ENCODE measurements at places on chromosomes 2 and 18.

DNA sequence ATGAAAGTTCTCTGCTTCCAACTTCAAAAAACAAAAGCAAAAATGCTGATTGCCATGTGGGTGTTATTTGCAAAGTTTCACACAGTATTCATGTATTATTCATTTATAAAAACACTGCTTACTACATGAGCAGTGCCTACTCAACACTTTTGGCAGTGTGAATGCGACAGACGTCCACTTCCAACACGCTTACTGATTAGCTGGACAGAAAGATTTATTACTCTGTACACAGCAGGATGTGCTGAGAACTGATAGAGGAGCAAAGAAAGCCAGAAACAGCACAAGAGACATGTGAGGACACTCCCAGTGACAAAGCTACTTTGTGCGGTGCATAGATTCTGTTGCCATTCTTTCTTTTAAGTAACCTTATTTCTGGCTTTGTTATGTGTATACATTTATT lies 258.8 kb downstream of the DLGAP1 start:
- no peak for DNase-seq

DNA sequence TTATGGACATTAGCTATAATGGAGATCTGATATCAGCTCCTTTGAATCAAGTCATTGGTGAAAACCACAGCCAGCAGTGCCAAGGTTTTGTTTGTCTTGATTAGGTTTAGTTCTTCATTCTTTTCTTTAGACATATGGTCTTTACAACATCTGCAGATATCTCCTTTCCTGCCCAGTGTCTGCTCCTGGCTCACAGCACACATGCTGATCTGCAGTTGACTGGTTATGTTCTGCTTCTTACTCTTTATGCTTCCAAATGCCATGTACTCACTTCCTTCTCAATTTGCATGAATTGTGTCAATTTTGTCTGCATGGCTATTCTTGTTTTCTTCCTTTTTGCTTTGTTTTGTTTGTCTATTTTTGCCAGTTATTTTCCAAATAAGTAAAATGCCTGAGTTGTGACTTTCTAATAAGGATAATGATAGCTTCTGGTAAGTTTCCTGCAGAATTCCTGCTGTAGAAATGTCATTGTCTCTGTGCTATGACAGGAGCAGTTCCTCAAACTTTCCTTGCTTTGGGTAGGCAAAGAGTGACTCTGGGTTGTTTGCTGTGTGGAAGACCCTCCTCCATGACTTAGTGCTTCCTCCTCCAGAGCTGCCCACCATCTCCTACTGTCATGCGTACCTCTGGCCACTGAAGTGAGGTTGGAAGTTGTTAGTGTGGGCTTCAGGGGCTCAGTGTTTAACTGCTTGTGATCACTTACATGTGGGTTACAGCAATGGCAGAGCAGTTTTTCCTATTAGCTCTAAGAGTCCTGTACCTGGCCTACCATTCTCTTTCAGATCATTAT lies 8.2 kb downstream of the ARHGAP25 start:
- DNase-seq, result no peak

DNA sequence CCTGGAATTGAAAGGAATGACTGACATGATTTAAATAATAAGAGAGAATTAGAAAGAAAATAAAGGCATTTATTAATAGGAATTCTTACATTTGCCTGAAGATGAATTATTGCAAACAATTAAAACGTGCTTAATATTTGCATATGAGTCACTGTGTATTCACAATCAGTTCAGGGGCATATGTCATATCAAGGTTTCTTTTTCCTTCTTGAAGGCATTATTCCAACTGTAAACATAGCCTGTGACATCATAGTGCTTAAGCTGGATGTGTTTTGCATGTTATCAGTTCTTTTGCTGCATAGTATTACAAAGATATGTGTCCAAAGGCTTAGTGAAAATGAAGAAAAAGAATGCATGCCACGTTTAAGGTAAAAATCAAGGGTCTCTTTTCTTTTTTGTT lies 80.8 kb downstream of the MEIS1 start:
- DNase-seq, result no peak

GRCh38 chr18:48100651-48101165 lies 170.2 kb upstream of the SMAD2 start:
- no peak for DNase-seq

DNA sequence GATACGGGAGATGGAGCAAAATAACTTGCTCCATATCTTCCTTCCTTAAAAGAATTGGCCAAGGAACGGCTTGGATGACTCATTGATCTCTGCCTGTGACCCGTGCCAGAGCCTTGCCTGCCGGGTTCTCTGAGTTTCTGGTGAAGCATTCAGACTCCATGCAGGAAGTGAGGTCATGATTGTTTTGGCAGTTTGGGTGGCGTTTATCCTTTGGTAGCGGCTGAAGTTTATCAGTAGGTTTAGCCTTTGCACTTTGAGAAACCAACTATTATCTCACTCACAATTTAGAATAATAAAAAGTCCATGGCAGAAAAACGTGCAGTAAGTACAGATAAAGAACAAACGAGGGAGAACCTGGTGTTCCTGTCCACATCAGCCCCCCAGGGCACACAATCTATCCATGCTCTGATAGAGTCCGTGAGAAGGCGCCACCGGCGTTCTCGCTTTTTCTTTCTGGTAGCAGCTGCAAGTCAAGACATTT lies 15.0 kb upstream of the CTAGE1 start:
- peak; percentile 37 for DNase-seq

DNA sequence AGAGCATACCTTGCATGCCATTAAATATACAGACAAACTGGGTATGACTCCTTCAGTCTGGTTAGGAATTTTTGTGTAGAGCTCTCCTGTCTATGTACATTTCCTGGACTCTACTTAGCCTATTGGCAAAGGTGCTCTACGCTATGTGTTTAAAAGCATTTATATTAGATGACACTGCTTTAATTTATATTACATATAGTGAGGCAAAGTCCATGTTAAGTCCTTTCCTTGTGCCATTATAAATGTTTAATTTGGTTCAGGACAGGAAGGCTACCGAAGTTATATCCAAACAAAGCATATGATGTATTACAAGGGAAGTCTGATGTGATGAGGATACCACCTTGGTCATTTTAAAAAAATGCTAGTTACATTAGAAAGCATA lies 117.4 kb upstream of the RAB27B start:
- no peak for DNase-seq

GRCh38 chr2:240760121-240760520 lies 59.9 kb downstream of the KIF1A start:
- DNase-seq, result no peak

- DNase-seq, result no peak
These were observed 14.2 kb upstream of the WIPF1 start for GRCh38 chr2:174611854-174612253.

DNA sequence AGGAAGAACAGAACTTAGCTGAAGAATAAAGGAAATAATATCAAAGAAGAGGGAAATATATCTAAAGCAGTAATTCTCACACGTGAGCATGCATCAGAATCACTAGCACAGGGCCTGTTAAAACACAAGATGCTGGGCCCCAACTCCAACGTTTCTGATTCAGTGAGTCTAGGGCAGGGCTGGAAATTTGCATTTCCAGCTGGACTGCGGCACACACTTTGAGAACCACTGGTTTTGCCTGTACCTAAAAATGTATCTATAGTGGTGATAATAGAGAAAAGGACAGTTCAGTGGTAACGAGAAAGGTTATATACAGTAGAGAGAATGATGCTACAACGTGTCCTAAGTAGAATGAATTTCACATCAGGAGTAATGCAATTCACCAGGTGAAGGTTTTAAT lies 11.2 kb downstream of the REV1 start:
- no peak for DNase-seq

DNA sequence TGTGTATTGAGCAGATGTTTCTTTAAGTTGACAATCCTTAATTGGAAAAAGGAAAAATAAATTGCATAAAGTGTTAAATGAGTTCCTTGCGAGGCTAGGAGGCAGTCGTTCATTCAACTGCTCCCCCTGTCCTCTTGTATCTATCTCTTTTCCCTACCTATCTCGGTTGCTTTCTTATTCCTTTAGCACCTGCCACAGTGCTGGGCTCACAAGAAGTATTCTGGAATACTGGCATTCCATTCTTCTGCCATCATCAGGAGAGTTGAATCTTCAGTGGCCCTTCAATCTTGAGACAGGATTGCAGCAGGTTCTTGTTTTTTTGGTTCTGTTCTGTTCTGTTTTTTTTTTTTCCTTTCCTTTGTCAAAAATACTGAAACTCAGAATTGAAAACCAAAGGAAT lies 143.1 kb upstream of the AQP4 start:
- no peak for DNase-seq

DNA sequence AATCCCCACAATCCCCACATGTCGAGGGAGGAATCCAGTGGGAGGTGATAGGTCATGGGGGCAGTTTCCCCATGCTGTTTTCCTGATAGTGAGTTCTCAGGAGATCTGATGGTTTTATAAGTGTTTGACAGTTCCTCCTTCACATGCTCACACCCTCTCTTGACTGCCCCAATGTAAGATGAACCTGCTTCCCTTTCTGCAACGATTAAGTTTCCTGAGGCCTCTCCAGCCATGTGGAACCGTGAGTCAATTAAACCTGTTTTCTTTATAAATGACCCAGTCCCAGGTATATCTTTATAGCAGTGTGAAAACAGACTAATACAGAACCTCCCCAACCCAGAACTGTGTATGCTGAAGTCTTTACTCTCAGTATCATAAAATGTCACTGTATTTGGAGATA lies 289.5 kb upstream of the MMADHC start:
- DNase-seq, result no peak

DNA sequence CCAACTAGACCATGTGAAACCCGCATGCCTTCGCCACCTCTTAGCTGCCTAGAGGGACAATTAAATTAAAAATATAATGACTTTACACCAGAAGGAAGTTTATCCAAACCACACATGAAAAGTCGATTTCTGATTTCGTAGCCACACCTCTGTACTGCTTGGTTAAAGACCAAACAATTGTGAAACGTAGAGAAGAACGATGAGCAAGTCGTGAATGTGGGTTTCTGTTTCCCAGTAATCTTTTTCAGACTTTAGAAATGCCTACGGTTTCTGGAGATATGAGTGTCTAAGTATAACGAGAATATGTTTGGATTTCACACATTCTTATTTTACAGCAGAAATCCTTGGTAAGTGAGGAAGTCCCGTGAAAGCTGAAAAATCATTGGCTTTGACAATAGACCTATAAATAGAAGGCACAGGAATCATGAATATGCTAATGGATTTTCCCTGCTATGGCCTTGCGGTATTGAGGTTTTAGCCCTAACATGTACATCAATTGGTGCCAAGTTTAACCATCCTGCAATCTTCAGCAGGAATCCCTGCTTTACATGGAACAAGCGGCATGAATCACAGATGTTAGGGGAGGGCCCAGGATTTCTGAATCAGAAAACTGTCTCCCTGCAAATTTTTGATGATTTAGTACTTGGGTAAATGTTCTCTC lies 105.6 kb downstream of the TTC32 start:
- DNase-seq, result no peak

DNA sequence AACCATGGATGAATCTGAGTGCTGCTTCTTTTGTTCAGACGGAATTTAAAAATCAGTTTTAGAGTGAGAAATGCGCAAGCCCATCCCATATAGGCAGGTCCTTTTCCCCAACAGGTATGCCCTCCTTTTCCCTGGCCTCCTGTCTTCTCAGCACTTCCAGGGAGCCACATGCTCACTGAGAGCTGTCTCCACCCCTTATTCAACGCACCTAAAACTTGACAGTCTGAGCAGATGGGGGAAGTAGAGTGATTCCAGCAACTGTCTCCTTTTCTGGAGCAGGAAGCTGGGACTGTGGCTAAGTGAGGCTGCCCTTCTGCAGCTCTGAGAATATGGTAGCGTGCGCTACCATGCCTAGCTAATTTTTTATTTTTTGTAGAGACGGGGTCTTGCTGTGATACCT lies 53.1 kb upstream of the NOSTRIN start:
- DNase-seq, result no peak

- no peak for DNase-seq
These were observed 1.6 kb upstream of the DNER start for GRCh38 chr2:229715895-229716507.

GRCh38 chr2:195408196-195408595 lies 248.8 kb upstream of the SLC39A10 start:
- no peak for DNase-seq

GRCh38 chr2:162063281-162063680 lies 10.7 kb downstream of the DPP4 start:
- no peak for DNase-seq

- DNase-seq, result no peak
These were observed 237.6 kb upstream of the TRIB2 start for GRCh38 chr2:12479065-12479601.

DNA sequence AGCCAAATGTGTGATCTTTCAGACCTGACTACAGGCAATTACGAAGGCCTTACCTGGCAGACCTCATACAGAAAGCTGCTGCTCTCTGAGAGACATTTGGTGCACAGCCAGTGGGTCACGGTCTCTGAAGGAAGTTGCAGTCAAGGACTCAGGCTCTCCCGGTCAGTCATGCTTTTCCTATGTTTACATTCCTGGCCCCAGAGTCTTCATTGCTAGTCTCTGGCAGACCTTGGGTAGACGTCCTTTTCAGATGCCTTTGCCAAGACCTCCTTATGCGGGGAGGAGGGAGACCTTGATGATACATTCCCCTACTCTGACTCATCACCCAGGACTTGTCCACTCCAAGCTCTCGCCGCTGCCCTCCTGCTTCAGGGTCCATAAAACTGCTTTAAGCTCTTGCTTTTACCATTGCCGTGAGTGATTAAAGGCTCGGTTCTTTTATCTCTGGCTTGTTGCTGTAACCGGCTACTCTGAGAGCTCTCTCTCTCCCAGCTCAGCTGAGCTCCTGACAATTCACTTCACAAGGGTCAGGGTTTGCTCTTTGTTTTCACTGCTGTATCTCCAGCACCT lies 62.0 kb upstream of the SLC35F5 start:
- DNase-seq, result peak; percentile 32

DNA sequence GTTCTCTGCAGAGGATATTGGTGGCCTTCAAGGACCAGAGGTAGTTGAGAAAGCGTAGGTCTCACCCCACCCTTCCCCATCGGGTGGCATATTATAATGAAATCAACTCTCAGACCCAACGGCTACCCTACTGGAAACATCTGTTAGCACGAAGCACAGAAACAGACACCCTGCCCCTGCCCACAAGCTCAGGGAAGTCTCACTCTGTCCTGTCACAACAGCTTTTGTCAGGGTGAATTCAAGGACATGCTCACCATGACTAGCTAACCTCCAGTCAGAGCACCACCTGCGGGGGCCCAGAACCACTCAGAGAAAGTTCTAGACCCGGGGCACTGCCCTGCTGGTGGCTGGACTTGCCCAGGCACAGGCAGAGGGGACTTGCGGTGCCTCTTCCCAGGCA lies 3.5 kb upstream of the B3GNT7 start:
- DNase-seq, result no peak

GRCh38 chr2:23453836-23454460 lies 69.0 kb downstream of the KLHL29 start:
- DNase-seq, result no peak

DNA sequence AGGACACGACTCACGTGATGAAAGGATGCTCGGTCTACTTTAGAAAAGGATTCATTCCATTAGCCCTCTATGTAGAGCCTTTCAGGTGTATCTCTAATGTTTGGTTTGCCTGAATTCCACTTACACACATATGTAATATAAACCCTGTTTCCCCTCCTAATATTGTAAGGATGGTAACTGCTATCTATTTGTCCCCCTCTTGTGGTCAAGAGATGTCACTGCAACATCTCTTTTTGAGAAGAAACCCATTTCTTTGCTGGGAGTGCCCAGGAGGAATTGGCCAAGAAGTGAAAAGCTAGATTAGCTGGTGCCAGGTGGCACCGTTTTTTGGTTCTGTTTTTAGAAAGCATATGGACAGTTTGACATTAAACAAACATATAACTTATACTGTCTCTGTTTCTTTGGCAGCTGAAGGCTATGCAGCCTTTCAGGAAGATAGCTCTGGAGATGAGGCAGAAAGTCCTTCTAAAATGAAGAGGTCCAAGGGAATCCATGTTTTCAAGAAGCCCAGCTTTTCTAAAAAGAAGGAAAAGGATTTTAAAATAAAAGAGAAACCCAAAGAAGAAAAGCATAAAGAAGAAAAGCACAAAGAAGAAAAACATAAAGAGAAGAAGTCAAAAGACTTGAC lies 41.2 kb downstream of the RALBP1 start:
- DNase-seq, result no peak

Measured in omental fat pad (tissue), 4 donors.